ENCODE measurements at places on chromosomes 3 and 15.

GRCh38 chr3:124777762-124778470 is 47.7 kb downstream of the UMPS start:
- no peak for DNase-seq

DNA sequence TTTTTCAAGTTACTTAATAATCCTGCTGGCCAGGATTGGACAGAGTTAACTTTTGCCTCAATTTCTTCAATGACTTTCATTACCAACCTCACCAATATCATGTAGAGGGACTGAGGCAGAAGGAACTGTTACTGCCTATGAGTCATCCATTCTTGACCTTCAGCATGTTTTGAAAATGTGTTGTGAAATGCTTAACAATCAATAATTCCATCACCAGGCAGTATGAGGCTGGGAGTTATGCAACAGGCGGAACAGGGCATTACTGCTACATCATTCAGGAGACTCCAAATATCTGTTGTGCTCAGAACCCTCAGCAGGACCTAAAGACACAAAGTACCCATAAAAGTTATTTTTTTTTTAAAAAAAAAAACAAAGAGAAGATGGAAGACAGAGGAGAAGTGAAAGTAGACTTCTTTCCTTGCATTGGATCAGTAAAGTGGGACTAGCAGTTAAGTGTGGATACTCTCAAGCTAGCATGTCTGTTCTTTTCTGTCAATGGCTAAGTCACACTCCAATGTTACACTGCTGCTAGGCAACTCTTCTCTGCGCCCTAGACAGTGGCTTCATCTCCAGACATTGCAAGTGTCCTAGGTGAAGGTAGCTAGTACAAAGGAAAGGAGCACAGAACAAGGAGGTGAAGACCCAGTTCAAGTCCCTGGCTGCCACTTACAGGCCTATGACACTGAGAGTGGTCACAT is 184.9 kb upstream of the LPP start:
- DNase-seq: no peak

- DNase-seq: no peak
These were observed 46.4 kb upstream of the PHLDB2 start for GRCh38 chr3:111812701-111813100.

GRCh38 chr15:33926260-33926659 is 42.0 kb upstream of the CHRM5 start:
- no peak for DNase-seq

DNA sequence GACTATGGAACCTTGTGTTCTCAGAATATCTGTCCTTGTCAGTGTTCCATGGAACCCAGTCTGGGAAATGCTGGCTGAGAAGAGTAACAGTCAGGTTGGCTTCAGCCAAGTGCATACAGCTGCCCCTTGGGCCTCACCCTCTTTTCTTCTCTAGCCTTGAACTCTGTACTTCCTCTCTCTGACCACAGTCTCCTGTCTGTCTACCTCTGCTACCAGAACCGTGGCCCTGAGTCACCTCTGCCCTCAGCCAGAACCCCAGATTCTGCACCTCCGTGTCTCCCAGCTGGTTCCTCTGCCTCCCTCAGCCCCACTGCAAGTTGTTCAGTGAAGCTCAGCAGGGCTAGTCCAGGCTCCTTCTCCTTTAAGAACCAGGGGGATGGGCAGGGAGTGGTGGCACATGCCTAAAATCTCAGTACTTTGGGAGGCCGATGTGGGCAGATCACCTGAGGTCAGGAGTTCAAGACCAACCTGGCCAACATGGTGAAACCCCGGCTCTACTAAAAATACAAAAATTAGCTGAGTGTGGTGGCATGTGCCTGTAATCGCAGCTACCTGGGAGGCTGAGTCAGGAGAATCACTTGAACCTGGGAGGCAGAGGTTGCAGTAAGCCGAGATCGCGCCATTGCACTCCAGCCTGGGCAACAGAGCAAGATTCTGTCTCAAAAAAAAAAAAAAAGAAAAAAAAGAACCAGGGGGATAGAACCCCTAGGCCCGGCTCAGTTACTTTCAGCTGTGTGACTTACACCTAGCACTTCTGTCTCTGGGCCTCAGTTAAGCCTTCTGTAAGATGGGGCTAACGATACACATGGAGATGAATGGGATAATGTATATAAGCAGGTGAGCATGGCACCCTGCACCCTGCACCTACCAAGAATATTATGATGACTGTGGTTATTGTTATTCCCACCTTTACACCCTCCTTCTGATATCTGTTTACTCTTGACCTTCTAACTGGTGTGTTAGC is 24.3 kb upstream of the TATDN2 start:
- DNase-seq: no peak

DNA sequence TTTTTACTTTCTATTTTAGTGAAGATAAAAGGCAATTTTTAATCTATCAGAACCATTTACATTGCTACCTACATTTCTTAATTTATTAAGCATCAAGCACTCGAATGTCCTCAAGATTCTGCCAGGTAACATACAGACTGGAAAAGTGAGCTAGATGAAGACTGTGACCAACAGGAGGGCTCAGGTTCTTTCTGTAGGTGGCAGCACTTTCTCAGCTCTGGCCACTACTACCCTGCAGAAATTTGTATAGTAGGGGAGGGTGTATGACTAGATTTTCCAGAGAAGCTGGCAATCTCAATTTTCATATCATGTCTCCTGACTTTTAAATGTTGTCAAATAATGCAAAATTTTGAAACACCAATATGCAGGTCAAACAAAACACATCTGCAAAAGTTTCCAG is 165.0 kb upstream of the SUCLG2 start:
- no peak for DNase-seq

DNA sequence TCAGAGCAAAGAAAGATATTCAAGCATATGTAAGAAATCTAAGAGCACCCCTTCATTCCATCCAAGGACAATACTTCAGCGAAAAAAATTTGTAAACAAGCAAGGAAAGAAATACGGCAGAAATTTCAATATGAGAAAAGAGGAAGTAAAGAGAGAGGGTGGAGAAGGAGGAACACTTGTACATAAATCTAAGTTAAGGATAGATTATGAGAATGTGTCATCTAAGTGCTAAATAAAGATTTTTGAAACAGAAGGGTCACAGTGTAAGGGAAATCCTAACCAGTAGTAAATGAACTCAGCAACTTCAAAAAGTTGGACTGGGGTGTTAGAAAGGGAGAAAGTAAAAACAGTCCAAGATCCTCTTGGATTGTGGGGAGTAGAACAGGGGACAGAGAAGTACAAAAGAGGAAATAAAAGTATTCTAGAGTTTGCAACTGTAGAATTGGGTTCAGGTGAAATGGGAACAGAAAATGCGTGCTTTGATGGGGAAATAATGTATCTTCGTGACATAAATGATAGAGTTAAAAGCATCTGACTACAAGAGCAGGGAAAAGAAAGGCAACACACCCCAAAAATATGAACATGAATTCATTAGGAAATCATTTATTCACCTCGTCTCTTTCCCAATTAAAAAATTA is 68.5 kb upstream of the ATP13A5 start:
- DNase-seq: no peak

GRCh38 chr15:48062148-48062872 is 58.5 kb upstream of the SLC24A5 start:
- no peak for DNase-seq

- no peak for DNase-seq
These were observed 266.6 kb downstream of the CGGBP1 start for GRCh38 chr3:87792198-87792533.
